HCT116 (cell line): ENCODE measurements at places on chromosomes 11 and 22. TPM values are rescaled to one million over a fixed set of nuclear protein-coding genes. Genes with fewer than 3 reads are reported as not detected.

- no peak for DNase-seq
- no peak overlapping the region for H3K27ac ChIP-seq
- H3K4me1 ChIP-seq = peaks cover 9% of the 10 kb centered on the region
- H3K36me3 ChIP-seq = no peaks in the 10 kb centered on the region
Observed at GRCh38 chr11:134582770-134583095, 170.7 kb upstream of the B3GAT1 start.

DNA sequence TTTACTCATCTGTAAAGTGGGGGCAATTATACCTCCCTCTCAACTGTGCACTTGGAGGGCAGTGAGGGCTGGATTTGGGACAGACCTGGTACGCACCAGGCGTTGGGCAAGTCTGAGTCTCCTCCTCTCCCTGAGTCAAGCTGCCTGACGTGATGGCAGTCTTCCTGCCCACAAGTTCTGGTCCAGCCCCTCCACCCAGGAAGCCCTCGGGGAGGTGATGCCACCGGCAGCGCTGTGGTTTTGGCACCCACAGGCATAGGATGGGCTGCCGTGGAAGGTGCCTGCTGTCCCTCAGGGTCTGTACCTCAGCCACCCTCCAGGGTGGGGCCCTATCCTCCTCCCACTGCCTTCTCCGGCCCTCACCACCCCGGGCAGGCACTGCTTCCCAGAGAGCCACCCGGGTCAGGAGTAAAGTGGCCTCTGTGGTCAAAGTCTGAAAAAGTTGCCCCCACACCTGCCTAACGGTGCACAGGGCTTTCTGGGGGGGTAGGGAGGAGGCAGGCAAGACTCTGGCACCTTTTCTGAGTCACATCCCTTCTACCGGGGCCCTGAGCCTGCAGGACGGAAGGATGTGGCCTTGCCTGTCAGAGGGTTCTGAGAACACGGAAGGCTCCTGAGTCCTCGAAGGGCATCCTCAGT, 6.5 kb upstream of the APOBEC3H start:
- H3K27ac ChIP-seq = no peak overlapping the region
- no peaks in the 10 kb centered on the region for H3K36me3 ChIP-seq
- H3K27me3 ChIP-seq = no peaks in the 10 kb centered on the region

- DNase-seq = no peak
- peaks cover 2% of the 10 kb centered on the region; the same call in 1 of the 2 replicates for H3K4me1 ChIP-seq
- H3K27ac ChIP-seq = no peak overlapping the region
- H3K36me3 ChIP-seq = no peaks in the 10 kb centered on the region
- no peaks in the 10 kb centered on the region for H3K27me3 ChIP-seq
Observed at GRCh38 chr22:37010976-37011375, 8.3 kb downstream of the TST start.

DNA sequence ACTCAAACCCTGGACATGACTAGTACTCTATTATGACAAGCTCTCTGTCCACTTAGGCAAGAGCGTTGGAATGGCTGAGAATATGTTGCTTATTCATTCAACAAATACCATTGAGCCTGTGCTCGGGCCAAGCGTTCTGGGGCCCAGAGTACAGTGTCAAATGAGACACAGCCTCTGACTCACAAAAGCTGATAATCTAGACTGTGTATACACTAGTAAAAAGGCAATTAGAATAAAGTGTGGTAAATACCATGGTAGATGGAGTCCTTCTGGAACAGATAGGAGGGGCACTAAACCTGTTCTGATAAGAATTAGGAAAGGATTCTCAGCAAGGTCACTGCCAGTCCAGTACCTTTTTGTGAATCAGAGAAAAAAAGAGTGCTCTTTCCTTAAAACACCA, 24.7 kb downstream of the KCNE3 start:
- H3K36me3 ChIP-seq = no peaks in the 10 kb centered on the region
- H3K4me3 ChIP-seq = no peak overlapping the region
- DNase-seq = no peak
- no peaks in the 10 kb centered on the region for H3K27me3 ChIP-seq

DNA sequence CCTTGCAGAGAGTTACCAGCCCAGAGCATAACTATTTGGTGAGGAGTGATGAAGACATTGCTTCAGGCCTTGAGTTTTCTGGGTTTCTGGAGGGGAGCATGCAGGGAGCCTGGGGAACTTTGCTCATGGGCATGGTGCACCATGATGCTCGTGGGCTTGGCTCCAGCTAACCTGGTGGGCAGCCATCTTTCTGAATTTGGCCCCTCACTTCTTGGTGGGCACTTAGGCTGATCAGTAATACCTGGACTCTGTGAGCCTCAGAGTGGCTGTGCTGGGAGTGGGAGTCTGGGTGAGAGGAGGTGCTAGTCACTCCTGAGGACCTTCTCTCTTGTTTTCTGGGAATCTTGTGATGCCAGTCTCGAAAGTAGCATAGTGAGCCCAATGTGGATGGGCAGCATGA, 30.6 kb downstream of the AMPD3 start:
- no peak overlapping the region for H3K4me3 ChIP-seq
- H3K36me3 ChIP-seq = peaks cover 32% of the 10 kb centered on the region; the same call in 1 of the 2 replicates
- H3K27ac ChIP-seq = no peak overlapping the region
- DNase-seq = no peak
- peaks cover 50% of the 10 kb centered on the region for H3K4me1 ChIP-seq

DNA sequence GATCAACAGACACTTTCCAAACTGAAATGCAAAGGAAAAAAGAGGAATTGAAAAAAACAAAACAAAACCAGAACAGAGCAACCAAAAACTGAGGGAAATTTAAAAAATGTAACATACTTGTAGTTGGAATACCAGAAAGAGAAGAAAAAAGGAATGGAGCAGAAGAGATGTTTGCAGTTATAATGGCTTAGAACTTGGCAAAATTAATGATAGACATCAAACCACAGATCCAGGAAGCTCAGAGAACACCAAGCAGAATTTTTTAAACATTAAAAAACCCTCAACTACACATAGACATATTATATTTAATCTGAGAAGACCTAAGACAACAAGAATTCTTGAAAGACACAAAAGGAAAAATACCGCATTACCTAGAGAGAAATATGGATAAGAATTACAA, 46.1 kb downstream of the ASCL2 start:
- H3K4me3 ChIP-seq = no peak overlapping the region
- H3K4me1 ChIP-seq = no peaks in the 10 kb centered on the region
- H3K36me3 ChIP-seq = no peaks in the 10 kb centered on the region
- DNase-seq = no peak

DNA sequence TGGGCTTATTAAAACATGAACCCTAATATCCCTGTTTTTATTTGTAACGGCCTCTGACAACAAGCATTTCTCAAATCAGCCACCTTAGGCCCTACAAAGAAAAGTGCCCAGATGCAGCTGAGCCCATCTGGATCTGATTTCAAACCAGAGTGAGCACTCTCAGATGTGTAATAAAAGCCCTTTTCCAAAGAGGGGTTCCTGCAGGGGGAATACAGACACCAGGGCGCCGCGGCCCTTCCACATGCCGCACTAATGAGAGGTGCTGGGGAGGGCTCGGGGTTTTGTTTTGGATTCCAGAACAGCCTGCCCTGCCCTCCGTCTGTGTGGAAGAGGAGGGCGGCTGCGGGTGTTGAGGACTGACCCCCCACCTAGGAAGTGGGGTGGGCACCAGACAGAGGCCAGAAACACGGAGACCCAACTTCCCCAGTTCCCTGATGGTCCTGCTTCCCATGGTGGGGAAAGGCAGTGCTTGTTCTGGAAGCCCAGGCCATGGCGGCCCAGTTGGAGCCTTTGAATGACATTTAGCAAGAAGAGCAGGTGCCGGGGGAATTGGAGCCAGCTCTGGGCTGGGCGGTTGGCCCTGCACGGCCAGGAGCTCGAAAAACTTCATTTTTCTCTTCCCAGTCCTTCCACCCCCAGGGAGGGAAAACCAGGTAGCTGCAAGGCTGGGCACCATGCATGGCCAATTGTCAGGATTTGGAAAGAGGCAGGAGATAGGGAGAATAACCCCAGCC, 63.7 kb downstream of the MACROD1 start:
- no peaks in the 10 kb centered on the region for H3K27me3 ChIP-seq
- no peak for DNase-seq
- H3K36me3 ChIP-seq = no peaks in the 10 kb centered on the region
- no peaks in the 10 kb centered on the region for H3K4me1 ChIP-seq
- H3K27ac ChIP-seq = no peak overlapping the region
- H3K4me3 ChIP-seq = no peak overlapping the region

GRCh38 chr11:77748266-77748665, 72.3 kb downstream of the RSF1 start:
- no peak overlapping the region for H3K4me3 ChIP-seq
- DNase-seq = no peak
- no peaks in the 10 kb centered on the region for H3K27me3 ChIP-seq
- H3K36me3 ChIP-seq = no peaks in the 10 kb centered on the region
- H3K4me1 ChIP-seq = no peaks in the 10 kb centered on the region
- H3K27ac ChIP-seq = no peak overlapping the region

DNA sequence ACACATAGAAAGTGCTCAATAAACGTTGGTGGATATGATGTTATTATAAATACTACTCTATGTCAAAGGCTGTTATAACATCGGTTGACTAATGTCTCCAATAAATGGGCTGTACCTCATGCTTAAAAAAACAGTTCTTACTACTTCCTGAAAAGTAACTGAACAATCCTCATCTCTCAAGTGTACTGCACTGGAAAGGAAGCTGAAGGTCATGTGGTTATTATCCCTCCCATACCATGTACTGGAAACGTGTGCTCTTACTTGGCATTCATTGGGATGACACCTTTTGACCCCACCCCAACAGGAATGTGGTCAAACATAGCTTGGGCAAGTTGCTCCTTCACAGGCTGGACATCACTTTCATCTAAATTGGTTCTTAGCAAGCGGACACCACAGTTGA, 10.6 kb downstream of the RTCB start:
- no peaks in the 10 kb centered on the region for H3K4me1 ChIP-seq
- H3K36me3 ChIP-seq = peaks cover 75% of the 10 kb centered on the region
- H3K4me3 ChIP-seq = no peak overlapping the region
- H3K27me3 ChIP-seq = no peaks in the 10 kb centered on the region
- no peak overlapping the region for H3K27ac ChIP-seq
- no peak for DNase-seq

DNA sequence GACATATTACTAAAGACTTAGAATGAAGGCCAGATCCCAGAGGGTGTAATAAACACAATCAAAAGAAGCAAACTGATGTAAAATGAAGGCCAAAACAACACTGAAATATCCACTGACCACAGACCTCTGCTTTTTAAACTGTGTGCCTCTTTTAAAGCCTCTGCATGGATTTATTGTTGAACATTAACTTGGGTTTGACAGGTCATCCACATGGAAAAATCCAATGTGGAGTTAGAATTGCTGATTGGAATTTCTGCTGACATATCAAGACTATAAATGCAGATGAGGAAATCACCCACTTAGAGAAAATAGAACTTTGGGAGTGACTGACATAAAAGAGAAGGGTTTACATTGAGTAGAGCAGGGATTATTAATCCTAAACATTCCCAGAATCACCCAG, 853.9 kb upstream of the RAG2 start:
- no peaks in the 10 kb centered on the region for H3K36me3 ChIP-seq
- no peak overlapping the region for H3K27ac ChIP-seq
- no peaks in the 10 kb centered on the region for H3K27me3 ChIP-seq
- H3K4me3 ChIP-seq = no peak overlapping the region

DNA sequence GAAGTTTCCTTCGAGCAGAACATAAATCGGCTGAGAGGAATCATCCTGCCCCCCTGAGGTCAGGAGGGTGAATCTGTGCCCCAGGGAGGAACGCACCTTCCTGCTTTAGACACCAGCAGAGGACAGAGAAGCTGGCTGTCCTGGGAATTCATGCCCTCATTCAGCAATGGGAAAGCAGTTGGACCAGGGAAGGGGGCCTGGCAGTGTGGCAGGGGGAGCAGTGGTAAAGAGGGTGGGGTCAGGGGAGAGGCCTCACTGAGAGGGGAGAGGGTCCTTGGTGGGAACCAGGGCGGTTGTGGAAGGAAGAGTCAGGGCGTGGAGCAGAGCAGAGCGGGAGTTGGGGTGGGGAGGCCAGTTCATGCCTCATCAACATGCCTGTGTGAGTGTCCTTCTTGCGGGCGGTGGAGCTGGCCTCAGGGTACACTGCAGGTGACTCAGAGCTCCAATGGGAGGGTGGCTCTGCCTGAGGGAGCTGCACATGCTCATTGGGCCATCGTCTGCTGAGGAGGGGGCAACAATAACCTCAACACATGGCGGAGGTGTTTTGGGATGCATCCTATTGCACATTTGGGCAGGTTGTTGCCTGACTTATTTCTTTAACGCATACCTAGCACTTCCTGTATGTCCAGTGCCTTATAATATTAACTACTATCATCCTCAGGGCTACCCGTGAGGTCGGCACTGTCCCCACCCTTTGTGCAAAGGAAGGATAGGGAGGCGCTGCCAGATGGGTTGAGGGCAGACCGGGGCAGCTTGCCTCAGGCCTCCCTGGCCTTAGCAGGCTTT, 23.2 kb downstream of the MED15 start:
- peak overlapping the region; percentile 15 for H3K4me3 ChIP-seq
- peaks cover 2% of the 10 kb centered on the region; the same call in 1 of the 2 replicates for H3K36me3 ChIP-seq
- H3K27ac ChIP-seq = peak overlapping the region; percentile 90
- peak; percentile 56 for DNase-seq
- peaks cover 77% of the 10 kb centered on the region for H3K4me1 ChIP-seq

DNA sequence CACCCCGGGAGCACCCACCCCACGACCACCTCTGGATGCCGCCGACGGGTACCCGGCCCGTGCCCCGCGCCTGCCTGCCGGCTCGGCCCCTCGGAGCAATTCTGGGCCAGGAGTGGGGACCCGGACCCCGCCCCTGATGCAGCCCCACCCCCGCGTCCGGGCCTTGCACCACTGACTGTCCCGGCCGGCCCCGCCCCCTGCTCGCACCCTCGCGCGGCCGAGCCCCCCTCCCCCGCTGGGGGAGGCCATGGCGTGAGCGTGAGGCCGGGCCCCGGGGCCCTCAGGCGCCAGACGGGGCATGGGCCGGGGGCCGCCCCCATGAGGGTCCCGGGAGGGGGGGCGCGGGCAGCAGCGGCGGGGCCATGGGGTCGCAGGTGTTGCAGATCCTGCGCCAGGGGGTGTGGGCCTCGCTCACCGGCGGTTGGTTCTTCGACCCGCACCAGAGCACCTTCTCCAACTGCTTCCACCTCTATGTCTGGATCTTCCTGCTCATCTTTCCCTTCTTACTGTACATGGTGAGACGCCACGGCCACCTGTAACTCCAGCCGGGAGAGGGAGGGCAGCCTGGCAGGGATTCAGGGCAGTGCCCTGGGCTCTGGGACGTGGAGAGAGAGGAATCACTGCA, 486 bp downstream of the PCNX3 start:
- no peaks in the 10 kb centered on the region for H3K27me3 ChIP-seq

DNA sequence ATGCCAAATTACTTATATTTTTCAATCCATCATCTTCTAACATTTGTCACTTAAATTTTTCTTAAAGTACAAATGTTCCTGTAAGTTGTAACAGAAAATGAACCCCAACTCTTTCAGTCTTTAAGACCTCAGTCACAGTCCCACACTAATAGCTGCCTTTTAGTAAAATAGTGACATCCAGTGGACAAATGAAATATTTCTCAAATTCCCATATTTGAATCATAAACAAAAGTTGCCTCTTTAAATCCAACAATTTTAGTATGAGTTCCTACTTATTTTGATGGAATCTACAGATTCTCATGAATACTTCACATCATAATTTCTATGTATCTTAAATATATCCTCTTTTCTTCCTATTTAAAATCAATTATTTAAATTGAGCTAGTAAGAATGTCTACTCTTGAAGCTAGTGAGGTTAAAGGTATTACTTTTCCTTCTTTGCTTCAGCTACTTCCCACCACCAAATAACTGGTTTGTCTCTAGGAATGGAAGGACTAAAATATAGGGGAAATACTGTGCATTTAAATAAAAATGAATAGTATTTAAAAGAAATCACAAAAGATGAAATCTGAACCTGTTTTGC, 9.2 kb downstream of the LIN7C start:
- H3K4me3 ChIP-seq = no peak overlapping the region
- no peaks in the 10 kb centered on the region for H3K4me1 ChIP-seq
- H3K36me3 ChIP-seq = peaks cover 39% of the 10 kb centered on the region
- no peak for DNase-seq

The CD248 gene
- total RNA-seq = 0.32 TPM

The ELFN2 gene
- 45.4 TPM for total RNA-seq

The CXCR5 gene
- not detected for total RNA-seq
